Stimulated activated CD4-positive, alpha-beta T cell treated with anti-CD3 and anti-CD28 coated beads, Interleukin-1b, Interleukin-23, amount 100 ng/mL, for 24 hours (primary cell): ENCODE measurements at places on chromosomes 6 and 20.

DNA sequence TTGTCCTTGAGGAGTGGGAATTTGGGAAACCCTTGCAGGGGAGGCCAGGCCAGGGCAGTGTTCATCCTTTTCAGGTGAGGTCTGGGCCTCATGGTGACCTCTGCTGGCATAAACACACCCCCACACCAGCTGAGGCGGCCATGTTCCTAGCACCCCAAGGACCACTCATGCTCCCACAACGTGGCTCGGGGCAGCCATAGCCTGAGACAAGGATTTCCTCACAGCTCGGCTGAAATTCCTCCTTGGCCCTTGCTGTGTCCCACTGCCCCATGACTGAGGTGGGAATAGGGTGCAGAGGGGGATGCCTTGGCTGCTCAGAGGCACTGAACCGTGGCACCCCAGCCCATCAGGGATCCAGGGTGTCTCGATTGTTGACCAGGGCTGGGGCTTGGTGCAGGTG, 27.3 kb upstream of the SPDEF start:
- DNase-seq: no peak

DNA sequence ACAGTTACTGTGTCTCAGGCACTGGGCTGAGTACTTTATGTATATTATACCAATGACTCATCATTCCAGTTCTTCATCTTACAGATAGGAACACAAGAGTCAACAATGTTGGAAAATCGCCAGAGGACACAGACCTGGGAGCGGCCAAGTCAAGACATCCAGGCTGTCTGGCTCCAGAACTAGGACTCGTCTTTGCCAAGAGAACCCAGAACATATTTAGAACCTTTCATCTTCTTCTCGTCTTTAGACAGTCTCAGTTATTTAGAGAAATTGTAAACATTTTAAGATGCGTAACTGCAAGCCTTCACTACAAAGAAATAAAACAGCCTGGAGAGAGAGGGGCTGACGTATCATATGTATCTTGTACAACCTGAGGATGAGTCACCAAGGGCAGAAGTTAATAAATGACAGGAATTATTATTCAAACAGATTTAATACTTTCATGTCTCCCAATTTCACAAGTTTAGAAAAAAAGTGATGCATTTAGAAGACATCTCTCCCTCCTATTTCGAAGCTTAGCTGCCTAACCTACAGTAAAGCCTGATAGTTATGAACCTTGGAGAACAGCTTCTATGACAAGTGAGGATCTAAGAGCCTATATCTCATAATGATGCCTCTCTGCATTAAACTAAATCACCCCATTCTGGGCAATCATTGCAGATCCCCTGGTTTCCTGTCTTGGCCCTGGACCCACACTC, 43.4 kb downstream of the SLC22A3 start:
- no peak for DNase-seq

DNA sequence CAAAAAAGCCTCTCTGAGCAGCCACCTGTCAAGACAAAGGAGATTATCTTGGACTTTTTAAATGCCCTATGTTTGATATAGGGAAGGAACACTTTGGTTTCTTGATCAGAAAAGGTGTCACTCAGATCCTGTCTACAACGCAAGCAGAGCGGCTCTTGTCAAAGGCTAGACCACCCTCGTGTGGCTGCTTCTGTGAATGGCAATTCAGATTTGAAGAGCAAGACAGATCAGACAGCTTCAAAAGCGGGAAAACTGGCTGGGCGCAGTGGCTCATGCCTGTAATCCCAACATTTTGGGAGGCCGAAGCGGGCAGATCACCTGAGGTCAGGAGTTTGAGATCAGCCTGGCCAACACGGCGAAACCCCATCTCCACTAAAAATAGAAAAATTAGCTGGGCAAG, 10.1 kb upstream of the NXT1 start:
- no peak for DNase-seq

DNA sequence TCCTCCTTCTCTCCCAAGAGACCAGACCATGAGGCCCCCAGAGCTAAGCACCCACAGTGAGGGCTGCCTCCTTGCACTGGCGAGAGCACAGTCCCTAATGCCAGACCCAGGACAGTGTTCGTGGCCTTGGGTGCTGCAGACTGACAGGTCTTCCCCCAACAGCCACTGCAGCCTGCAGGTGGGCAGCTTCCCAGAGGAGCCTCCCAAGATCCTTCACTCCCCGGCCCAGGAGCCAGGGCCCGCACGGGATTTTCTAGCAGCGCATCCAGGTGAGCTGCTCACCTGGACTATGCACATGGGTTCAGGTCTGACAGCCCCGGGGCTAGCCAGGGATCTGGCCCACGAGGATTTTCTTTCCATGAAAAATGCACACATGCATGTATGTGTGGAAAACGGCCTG, 41.7 kb downstream of the SUMO4 start:
- no peak for DNase-seq

DNA sequence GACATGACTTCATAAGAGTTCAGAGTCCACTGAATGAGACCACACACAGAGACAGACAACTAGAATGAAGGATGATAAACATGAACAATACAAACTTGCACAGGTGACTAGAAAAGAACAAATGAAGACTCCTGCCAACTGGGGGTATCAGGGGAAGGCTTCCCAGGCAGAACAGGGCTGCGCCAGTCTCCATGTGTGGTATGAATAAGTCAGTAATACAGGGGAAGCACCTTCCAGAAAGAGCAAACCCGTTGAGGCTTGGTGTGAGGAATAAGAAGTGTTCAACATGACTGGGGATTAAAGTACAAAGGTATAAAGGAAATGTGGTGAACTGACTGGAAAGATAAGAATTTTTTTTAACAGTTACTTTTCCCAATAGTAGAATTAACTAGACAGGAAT, 3.7 kb upstream of the SLC17A2 start:
- DNase-seq: no peak

DNA sequence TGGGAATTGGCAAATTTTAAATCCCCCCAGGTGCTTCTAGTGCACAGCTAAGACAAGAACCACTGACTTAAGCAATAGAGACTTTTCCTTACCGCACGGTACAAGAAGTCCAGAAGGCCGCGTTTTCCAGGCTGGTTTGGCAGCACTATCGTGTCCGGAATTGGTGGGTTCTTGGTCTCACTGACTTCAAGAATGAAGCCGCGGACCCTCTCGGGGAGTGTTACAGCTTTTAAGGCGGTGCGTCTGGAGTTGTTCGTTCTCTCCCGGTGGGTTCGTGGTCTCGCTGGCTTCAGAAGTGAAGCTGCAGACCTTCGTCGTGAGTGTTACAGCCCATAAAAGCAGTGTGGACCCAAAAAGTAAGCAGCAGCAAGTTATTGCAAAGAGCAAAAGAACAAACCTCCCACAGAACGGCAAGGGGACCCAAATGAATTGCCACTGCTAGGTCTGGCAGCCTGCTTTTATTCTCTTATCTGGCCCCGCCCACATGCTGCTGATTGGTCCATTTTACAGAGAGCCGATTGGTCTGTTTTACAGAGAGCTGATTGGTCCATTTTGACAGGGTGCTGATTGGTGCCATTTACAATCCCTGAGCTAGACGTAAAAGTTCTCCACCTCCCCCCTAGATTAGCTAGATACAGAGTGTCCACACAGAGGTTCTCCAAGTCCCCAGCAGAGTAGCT, 264.5 kb downstream of the PREX1 start:
- no peak for DNase-seq

DNA sequence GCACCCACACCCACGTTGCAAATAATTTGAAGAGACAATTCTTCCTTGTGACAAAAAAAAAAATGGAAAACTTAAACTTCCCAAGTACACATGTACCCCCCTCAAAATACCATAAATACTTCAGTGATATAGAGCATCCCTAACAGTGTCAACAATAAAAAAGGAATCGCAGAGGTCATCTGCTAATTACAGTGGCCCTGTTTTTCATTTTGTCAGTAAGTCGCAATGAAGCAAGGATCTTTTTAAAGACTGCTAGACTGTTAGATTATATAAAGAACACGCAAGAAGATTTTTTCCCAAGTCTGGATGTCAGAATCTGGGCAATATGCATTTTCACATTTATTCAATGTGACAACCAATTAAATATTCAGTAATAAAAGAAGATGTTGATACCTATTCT, 93.9 kb downstream of the EPB41L2 start:
- no peak for DNase-seq

DNA sequence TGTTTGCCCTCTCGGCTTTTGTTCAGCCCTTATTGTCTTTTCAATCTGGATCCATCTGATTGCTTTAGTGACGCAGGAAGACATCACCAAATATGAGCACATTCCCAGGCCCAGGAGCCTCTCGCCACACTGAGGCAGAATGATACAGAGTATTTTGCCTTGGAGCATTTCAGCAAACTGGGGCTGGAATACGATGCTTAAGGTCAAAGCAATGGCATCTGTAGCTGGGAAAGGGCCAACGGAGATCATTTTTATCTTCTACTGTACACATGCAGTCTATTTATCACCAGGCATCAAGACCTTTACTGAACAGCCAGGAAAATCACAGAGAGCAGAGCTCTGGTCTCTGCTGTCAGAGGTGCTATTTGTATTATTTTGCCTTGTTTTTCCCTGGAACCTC, 655.3 kb downstream of the RNF144B start:
- DNase-seq: no peak
